ENCODE measurements at places on chromosomes 11 and 22.

- DNase-seq: no peak
Observed at GRCh38 chr11:59188954-59189353, 17.0 kb downstream of the DTX4 start.

DNA sequence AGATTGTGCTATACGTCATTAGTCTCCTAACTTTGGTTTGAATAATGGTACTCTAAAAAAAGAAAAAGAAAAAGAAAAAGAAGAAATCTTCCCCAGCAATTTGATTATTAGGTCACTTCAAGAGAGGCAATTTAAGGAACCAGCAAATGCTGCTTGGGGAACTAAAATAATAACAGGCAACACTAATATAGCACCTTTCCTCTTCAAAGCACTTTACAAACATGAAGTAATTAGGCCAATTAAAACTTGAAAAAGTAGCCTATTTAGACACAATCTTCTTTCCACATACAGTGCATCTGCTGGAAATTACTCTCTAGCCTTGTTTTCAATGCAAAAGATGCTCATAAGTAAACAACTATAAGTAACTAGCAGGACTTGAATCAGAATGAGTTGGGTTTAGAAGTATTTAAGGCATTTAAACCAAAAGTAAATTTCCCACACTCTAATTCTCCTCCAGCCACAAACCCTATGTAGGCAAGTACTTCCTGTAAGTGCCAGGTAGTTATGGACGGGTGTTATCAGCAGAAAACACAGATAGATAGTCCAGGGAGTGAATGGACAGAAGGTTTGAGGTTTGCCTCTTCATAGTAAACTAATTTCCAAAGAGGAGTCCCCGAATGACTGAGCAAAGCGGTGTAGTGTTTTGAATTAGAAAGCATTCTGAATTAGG is 44.5 kb downstream of the LRRC4C start:
- no peak for DNase-seq

DNA sequence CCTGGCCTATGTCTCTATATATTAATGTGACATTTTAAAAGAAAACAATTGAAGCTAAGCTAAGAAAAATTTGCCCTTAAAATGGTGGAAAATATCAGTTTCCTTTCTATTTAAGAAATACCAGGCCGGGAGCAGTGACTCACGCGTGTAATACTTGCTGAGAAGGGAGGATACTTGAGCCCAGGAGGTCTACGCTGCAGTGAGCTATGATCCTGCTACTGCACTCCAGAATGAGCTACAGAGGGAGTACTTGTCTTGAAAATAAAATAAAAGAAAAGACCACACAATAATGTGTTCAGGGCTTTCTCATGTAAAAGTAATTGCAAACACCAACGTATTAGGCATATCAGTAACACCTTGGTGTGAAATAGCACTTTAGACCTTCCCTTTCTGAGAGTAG is 1.4 kb upstream of the PRSS23 start:
- no peak for DNase-seq

- no peak for DNase-seq
Observed at GRCh38 chr11:87213444-87213843, 175.7 kb downstream of the TMEM135 start.

GRCh38 chr11:120908461-120909181 is 115.3 kb upstream of the TBCEL start:
- DNase-seq: no peak

GRCh38 chr11:61693922-61694601 is 13.9 kb downstream of the DAGLA start:
- no peak for DNase-seq

DNA sequence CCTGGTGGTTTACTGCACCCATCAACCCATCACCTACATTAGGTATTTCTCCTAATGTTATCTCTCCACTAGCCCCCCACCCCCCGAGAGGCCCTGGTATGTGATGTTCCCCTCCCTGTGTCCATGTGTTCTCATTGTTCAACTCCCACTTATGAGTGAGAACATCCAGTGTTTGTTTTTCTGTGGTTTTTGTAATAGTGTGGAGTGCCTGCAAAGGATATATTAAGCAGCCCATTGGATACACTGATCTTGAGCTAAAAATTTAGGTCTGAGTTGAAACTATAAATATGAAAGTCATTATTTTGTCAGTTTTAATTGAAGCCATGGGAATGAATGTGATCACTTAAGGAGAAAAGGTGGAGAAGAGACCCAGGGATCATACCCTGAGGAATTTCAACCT is 23.0 kb downstream of the MRPL48 start:
- no peak for DNase-seq

DNA sequence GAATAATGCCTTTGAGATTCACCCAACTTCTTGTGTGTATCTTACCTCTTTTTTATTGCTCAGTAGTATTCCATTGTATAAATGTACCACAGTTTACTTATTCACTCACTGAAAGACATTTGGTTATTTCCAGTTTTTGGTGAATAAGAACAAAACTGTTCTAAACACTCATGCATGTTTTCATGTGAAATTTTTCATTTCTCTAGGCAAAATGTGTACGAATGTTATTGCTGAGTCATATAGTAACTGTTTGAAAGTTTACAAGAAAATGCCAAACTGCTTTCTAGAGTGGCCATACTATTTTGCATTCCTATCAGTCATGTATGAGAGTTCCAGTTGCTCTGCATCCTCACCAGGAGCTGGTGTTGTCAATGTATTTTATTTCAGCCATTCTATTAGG is 8.8 kb upstream of the EMSY start:
- no peak for DNase-seq

GRCh38 chr22:47206666-47207218 is 444.3 kb downstream of the TBC1D22A start:
- no peak for DNase-seq

- no peak for DNase-seq
Observed at GRCh38 chr11:62688491-62688890, 839 bp downstream of the LRRN4CL start.

DNA sequence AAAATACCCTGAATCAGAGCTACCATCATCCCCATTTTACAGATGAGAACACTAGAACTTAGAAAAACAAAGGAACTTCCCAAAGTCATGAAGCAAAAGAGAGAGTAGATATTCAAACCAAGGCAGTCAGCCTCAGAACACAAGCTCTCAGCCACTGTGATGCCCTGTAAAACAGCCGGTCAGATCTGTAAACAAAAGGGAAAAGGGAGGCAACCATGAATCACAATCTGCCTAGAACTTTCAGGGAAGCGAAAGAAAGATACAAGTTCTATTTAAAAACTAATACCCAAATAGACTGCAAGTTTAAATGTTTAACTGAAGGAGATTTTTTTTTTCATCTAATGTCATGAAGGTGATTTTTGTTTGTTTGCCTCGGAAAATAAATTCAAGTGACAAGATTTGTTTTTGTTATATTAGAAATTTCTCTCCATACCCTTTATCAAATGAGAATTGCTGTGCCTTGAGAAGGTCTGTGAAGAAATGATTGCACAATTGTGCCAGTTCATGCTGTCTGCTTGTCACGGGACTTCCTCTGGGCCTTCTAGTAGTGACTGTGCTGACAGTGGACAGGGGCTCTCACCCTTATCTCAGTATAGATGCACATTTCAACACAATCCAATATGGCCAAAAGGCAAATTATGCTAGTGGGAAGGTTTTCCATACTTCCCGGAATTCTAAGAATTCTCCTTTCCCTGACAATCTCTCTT is 11.7 kb downstream of the SAA1 start:
- no peak for DNase-seq

DNA sequence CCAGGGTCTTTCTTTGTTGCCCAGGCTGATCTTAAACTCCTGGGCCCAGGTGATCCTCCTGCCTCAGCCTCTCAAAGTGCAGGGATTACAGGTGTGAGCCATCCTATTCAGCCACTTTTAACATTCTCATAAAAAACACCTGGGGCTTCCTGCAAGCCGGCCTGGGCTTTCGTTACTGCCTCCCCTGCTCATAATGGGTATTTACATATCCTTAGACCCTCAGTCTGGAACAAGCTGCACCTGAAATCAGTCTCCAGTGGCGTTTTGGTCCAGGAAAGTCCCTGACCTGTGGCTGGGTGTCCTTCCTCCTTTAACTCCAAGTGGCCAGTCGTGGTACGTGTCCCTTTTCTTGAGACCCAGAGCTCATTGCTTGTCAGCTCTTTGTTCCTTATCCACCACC is 320.7 kb downstream of the TMEM135 start:
- DNase-seq: no peak

GRCh38 chr11:118641397-118642019 is 34.1 kb downstream of the PHLDB1 start:
- no peak for DNase-seq

- no peak for DNase-seq
Observed at GRCh38 chr11:28860893-28861292, 752.7 kb downstream of the METTL15 start.

GRCh38 chr11:116109228-116109627 is 605.0 kb upstream of the CADM1 start:
- DNase-seq: no peak

DNA sequence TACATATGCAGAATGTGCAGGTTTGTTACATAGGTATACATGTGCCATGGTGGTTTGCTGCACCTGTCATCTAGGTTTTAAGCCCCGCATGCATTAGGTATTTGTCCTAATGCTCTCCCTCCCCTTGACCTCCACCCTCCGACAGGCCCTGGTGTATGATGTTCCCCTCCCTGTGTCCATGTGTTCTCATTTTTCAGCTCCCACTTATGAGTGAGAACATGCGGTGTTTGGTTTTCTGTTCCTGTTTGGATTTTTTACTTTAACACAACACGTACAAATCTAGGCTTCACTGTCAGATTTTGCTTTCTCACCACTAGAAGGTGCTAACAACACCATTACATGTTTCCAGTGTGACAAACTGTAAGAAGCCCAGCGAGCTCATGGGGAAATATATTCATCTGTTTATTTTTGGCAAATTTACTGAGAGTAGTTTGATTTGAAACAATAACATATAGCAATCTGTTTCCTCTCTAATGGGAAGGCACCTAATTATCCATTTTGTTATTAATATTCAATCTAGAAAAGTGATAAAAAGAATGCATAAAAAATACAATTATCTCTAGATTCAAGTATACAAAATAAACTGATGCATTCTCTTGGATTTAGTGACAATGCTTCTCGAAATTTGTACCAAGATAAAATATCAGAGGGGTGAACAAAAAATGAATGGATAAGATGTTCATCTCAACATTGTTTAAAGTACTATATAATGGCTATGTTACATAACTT is 23.2 kb upstream of the BIRC3 start:
- DNase-seq: no peak
